Right lobe of liver (tissue), 6 donors: ENCODE measurements at places on chromosomes 1 and 21. TPM values are rescaled to one million over a fixed set of nuclear protein-coding genes. Genes with fewer than 3 reads are reported as not detected.

DNA sequence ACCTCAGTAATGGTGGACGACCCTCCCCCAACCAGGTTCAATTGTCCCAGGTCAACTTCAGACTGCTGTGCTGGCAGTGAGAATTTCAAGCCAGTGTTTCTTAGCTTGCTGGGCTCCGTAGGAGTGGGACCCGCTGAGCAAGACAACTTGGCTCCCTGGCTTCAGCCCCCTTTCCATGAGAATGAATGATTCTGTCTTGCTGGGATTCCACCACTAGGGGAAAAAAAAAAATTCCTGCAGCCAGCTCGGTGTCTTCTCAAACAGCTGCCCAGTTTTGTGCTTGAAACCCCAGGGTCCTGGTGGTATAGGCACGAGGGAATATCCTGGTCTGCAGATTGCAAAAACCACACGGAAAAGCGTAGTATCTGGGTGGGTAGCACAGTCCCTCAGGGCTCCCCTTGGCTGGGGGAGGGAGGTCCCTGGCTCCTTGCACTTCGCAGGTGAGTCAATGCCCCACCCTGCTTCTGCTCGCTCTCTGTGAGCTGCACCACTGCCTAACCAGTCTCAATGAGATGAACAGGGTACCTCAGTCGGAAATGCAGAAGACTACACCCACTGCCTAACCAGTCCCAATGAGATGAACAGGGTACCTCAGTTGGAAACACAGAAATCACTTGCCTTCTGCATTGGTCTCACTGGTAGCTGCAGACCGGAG is 41.5 kb downstream of the GBP6 start:
- DNase-seq: no peak

DNA sequence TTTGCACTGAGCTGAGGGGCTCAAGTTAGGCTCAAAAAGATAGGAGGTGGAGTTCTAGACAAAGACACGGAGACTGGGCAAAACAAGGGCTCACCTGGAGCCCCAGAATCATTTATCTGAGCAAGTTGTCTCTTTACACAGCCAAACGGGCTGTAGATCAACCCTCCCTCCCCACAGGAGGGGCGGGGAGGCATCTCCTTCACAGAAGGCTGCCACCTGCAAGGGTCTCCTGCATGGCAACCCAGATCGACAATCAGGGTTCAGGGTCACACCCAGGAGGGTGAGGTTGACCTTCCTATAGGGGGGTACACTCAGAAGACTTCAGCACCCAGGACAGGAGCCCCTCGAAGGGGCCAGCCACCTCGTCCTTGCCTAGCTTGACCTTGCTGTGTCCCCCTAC is 84.0 kb downstream of the CD247 start:
- DNase-seq: no peak

DNA sequence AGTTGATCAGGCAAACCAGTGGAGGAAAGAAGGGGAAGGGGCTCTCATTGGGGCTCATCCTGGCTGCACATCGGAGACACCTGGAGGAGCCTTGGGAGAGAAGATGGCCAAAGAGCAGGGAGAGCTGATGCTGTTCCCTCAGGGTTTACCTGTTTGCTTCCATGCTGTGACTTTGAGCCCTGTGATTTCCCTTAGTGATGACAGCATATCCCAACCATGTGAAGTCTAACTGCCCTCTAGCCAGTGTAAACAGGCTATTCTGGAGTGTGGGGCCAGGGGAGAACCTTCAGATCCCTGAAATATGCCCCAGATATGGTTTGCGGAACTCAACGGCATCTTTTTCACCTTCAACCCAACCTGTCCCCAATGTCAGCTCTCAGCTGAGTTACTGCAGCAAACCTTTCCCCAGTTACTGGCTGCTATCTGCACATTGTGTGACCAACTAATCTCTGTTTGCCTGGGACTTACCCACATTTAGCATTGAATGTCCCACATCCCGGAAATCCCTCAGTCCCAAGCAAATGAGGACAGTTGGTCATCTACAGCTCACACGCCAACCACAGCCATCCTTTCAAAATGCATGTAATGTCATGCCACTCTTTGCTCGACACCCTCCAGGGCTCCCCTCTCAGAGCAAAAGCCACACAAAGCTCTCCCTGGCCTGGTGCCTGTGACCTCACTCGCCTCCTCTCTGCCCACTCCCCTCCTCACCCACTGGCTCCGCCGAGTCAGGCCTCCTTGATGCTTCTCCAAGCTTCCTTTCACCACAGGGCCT is 242.3 kb downstream of the KCNJ6 start:
- DNase-seq: no peak

DNA sequence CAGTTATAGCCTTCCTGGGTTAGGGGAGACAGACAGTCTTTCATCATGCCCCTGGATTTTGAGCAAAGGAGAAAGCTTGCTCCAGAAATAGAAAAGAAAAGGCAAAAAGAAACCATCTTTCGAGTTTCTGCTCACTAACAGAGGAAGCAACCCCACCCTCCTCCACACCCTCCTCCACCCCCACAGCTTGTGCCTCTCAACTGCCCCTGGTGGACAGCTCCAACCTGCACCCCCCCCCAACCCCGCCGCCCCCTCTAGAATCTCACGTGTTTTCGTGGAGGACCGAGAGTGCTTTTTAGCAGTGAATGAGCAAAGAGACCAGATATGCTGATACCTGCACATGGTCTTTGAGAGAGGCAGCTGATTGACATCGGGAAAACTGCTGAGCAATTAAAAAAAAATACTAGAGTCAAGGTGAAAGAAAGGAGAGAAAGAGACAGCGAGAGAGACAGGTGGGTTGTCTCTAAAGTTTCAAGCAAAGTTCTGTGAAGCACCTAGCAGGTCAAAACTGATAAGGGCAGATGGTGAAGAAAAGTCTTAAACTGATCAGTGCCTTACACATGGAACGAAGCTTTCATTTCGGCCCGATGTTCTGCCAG is 358.3 kb downstream of the KIF26B start:
- no peak for DNase-seq

DNA sequence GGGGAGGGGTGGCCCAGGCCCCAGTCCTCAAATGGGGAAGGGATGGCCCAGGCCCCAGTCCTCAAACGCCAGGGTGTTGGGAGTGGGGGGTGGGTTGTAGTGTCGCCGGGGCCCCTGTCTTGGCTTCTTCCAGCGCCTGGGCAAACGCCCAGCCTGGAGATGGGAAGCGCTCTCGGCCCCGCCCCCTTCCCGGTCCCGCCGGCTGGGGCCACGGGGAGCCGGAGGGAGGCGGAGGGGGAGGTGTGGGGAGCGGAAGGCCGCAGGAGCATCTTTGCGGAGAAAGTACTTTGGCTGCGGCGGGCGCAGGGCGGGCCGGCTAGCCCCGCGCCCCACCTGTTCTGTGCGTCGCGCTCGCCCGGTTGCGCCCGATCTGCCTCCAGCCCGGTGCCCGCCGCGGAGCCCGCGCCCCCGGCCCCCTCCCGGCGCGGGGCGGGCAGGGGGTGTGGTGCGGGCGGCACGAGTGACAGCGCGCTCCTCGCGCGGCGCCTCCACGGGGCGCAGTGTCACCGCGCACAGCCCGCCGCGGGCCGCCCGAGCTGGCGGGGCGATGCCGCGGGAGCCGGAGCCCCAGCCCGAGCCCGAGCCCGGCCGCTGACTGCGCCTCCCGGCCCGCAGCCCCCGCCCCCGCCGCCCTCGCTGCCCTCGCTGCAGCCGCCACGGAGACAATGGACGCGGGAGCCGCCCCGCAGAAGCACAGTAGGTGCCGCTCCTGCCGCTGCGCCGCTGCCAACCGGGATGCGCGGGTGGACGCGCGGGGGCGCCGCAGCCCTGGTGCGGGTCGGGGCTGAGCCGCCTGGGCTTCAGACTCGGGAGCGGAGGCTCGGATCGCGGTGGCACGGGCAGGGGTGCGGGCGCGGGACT is 31.1 kb upstream of the PEX10 start:
- DNase-seq: no peak

- DNase-seq: no peak
Measured at GRCh38 chr1:91806769-91807700, 78.9 kb downstream of the TGFBR3 start.

- DNase-seq: no peak
Measured at GRCh38 chr21:38404177-38404576, 94.1 kb downstream of the ERG start.

- no peak for DNase-seq
Measured at GRCh38 chr1:162094723-162095122, 25.2 kb downstream of the NOS1AP start.

- no peak for DNase-seq
Measured at GRCh38 chr21:46636550-46637285, 1.2 kb downstream of the PRMT2 start.

CPLANE2 gene
- total RNA-seq: 4.2 TPM
